ENCODE measurements at places on chromosomes 11 and 22.

DNA sequence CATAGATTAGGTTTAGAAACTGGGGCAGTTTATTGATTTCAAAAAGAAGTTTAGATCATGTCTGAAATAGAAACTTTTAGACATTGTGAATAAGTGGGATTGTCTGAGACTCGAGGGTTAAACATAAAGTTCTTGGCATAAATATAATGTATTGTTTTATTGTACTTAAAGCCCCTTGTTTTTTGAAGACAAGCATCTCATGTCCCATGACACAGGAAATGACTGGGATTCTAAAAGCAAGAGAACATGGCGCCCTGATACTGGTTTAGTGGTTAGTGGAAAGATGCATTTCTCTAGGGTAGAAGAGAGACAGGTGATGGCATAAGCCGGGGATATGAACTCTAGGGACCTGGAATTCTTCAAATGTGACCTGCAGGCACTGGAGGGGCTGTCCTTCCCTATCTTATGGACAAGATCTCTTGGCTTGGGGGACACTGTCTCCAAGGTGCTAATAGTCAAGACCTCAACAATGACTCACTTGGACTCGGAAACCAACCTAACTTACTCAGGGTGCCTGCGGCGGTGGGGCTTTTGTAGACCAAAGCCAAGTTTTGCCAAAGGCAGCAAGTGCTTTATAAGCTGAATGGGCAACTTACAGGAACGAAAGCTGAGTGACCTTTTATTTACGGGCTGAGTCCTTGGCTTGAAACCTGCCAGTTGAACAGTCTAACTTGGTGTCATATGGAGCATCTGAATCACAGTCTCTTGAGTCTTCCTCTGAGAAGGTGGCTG is 48.2 kb downstream of the UBASH3B start:
- DNase-seq: no peak

DNA sequence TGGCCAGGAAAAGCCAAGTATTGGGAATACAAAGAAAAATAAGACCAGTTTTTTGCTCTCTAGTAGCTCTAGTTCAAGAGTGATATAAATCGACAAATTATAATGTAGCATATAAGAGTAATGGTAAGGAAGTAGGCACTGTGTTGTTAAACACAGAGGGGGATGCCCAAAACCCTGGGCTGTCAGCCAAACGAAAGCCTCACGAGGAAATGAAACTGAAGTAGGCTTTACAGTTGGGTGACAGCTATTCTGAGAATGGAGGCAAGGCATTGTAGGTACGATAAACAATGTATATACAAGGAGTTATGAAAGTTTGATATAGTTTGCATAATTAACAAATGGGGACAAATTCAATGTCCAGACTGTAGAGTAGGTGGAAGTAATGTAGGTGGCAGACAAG is 176.4 kb downstream of the FAM181B start:
- DNase-seq: no peak

GRCh38 chr11:119223856-119224255 is 17.7 kb downstream of the CBL start:
- DNase-seq: no peak

DNA sequence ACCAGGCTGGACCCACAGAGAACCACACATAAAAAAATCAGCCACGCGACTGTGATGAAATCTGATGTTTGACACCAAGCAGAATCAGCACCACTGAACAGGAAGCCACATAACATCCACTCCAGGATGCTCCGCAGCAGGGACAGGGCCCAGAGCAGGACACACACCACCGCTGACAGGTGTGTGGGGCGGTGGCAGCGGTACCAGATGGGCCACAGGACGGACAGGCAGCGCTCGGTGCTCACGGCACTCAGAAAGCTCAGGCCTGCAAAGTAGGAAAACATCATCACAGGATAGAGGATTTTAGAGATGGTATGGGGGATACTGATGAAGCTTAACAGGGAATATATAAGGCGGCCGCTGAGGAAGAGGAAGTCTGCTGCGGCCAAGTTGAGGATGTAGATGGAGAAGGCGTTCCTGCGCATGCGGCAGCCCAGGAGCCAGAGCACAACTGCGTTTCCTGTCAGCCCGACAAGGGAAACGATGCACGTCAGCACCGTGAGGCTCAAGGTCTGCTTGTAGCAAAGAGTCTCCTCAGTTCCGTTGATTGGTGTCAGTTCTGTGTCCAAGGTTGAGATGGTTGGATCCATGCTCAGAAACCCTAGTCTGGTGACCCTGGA is 4.9 kb downstream of the MRGPRX1 start:
- DNase-seq: no peak

DNA sequence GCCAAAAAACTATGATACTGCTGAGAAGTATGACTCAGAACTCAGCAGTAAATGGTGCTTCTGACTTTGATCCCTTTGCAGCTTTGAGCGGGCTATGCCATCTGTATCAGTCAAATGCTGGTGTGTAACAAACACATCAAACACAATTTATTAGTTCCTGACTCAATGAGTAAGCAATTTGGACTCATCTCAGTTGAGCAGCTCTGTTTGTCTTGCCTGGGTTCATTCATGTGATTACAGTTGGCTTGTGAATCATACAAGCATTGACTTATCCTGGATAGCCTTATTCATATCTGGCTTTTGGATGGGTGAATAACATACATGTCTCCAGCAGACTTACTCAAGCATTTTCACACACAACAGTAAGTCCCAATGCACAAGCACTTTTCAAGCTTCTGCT is 858.8 kb downstream of the METTL15 start:
- DNase-seq: no peak

DNA sequence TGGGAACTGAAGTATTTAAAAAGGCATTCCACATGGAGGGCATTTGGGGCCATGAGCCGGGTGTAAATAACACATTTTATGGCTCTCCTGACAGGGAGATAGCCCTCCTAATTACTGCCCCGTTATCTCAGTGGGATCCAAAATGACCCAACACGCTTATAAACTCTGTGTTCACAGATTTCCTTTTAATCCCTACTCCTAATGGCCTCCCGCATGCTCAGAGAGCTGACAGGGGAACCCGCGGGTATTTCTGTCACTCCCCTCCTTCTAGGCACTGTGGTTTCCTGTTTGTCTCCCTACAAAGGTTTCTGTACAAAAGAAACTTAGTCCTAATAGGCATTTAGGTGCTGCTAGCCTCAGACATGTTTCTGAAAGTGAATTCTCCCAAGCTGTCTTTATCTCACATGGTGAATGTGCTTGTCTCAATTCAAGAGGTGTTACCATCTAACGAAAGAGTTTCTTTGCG is 202.8 kb upstream of the SEZ6L start:
- no peak for DNase-seq

DNA sequence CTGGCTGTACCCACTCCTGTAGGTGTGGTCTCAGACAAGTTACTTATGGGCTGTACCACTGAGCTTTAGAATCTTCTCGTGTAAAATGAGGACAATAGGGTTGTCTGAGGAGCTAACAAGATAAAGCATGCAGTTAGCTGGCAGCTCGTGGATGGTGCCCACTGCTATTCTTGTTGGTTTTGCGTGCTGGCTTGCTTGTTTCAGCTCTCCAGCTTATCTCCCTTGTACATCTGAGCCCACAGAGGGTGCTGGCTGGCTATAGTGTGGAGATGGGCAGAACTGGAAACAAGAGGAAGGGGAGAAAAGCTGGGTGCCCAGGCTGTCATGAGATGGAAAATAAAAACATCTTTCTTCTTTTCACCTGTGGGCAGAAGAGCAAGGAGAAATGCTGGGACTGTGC is 46.5 kb upstream of the GALNT18 start:
- no peak for DNase-seq

DNA sequence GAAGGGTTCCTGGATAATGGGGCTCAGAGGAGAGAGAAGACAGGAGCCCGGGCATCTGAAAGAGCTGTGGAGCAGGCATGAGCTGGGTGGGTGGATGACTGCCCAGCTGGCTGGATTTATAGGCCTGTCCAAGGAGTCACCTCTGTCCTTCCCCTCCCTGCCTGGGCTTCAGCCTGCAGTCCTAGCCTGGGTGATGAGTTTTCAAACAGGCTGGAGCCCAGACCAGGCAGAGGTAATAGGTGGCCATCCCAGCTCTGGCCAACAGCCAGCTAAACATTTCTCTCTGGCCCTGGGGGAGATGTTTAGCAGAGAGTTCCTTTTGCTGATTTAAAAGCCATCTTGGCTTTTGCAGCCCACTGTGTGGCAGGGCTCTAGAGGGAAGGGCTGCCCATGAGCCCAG is 5.4 kb downstream of the C11orf96 start:
- DNase-seq: no peak

GRCh38 chr11:87743007-87743406 is 432.2 kb downstream of the RAB38 start:
- no peak for DNase-seq

GRCh38 chr11:132072044-132072857 is 701.8 kb downstream of the NTM start:
- DNase-seq: no peak

- peak; percentile 68 for DNase-seq
Measured at GRCh38 chr11:12288212-12288930, 89.0 kb upstream of the PARVA start.

DNA sequence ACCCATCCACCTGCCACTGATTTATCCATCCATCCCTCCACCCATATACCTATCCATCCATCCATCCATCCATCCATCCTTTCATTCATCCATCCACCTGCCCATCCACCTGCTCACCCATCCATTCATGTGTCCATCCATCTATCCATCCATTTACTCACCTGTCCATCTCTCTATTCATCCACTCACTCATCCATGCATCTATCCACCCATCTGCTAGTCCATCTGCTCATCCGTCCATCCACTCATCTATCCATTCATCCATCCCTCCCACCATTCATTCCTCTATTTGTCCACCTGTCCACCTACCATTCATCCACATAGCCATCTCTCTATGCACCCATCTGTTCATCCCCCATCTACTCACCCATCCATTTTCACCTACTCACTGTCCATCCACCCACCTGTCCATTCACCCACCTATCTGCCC is 48.6 kb upstream of the CCDC188 start:
- DNase-seq: no peak

- no peak for DNase-seq
Measured at GRCh38 chr11:122879785-122880184, 2.8 kb upstream of the JHY start.

GRCh38 chr11:102655547-102655946 is 30.4 kb upstream of the MMP20 start:
- no peak for DNase-seq

- no peak for DNase-seq
Measured at GRCh38 chr22:17876306-17876831, 102.1 kb upstream of the BID start.

DNA sequence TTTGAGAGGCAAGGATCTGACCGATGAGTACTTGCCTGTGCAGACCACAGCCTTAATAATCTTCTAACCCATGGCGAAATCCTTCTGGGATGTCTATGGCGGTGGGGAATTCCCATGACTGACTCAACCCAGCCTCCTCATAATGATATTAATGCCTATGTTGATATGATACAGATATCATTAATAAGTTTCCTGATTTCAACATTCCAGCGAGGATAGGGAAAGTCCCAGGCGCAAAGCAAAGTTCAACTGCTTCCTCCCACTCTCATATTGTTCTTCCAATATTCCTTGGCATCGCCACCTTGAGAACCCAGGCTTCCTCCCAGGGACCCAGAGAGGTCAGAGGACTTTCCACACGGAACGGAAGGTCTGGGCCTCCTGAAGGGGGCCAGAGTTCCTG is 110.3 kb upstream of the TMEM45B start:
- DNase-seq: no peak

GRCh38 chr22:24005201-24005600 is at the start of gene GSTT4:
GSTT4 (minus strand) TSS chr22:24005453; CDS start chr22:24005356, 97 bp downstream.
- DNase-seq: no peak
